ENCODE measurements at places on chromosomes 7 and 10. TPM values are rescaled to one million over a fixed set of nuclear protein-coding genes. Genes with fewer than 3 reads are reported as not detected.
A peak's percentile ranks its signal among the peaks of the same experiment; 100 is the strongest.

SPOCK2 gene
- total RNA-seq: 1.4 TPM

CBX3 gene
- total RNA-seq: 141 TPM

ARID5B gene
- 64.6 TPM for total RNA-seq

TMEM106B gene
- 42.8 TPM for total RNA-seq

DNA sequence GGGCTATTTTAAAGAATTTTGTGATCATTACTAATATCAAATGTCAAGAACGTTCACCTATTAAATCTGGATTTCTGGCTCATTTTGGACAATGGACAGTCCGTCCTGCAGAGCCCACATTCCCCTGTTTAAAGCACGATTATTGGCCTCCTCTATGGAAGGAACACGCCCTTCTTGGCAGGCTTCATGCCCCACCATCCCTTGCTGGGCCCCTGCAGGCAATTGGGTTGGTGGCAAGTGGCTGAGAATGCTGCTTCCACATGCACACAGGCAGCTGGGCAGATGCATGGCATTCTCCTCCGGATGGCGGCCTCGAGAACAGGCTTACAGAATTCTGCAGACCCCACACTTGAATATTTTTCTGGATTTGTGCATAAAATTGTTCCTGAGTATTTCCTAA, 305.8 kb upstream of the MKI67 start:
- H3K4me1 ChIP-seq: no peaks in the 10 kb centered on the region
- H3K27ac ChIP-seq: no peak overlapping the region
- no peak overlapping the region for H3K4me3 ChIP-seq
- no peak for DNase-seq

- H3K36me3 ChIP-seq: no peaks in the 10 kb centered on the region
- H3K27ac ChIP-seq: peak overlapping the region; percentile 1
- peaks cover 27% of the 10 kb centered on the region for H3K4me1 ChIP-seq
- peak; percentile 53 for DNase-seq
- no peaks in the 10 kb centered on the region for H3K27me3 ChIP-seq
Observed at GRCh38 chr10:89332123-89332633, 4.4 kb downstream of the IFIT3 start.

Data from astrocyte (in vitro differentiated cells and primary cell).